Epithelial cell of esophagus (primary cell): ENCODE measurements at places on chromosomes 4 and X.

- DNase-seq, result no peak
Observed at GRCh38 chrX:38069991-38070390, 63.6 kb downstream of the SYTL5 start.

GRCh38 chr4:180101348-180102083, 2141.7 kb upstream of the TENM3 start:
- DNase-seq, result no peak

DNA sequence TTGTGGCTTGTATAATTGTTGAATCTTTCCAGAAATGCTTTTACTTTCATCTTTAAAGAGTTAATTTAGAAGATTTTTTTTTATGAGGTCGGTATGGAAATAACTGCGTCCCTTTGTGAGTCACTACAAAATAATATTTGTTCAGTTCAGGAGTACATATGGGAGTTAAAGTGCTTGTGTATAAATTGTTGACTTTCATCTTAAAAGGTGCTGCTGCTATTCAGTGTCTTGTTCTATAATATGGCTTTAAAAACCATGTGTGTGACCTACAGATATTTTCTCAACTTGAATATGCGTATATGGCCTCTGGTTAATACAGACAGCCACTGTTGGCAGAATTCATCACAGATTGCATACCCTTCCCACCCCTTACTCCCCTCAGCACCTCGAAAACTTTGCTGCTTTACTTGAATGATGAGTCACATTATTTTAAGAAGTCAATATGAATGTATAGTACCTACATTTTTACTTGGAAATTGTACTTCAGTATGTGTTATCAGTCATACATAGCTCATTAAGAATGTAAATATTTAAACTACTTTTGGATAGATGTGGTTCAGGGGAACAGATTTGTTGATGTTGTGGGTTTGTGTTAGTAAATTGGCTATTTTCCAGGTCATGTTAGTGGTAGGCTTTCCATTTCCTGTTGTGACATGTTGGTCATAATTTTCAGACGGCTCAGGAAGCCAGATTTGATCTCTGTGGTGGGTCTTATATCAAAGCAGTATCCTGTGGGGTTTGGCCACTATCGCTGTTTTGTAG, 1.5 kb downstream of the CLCN3 start:
- peak; percentile 61 for DNase-seq

- DNase-seq, result peak; percentile 92
Observed at GRCh38 chr4:40180356-40180755, 16.5 kb upstream of the RHOH start.

DNA sequence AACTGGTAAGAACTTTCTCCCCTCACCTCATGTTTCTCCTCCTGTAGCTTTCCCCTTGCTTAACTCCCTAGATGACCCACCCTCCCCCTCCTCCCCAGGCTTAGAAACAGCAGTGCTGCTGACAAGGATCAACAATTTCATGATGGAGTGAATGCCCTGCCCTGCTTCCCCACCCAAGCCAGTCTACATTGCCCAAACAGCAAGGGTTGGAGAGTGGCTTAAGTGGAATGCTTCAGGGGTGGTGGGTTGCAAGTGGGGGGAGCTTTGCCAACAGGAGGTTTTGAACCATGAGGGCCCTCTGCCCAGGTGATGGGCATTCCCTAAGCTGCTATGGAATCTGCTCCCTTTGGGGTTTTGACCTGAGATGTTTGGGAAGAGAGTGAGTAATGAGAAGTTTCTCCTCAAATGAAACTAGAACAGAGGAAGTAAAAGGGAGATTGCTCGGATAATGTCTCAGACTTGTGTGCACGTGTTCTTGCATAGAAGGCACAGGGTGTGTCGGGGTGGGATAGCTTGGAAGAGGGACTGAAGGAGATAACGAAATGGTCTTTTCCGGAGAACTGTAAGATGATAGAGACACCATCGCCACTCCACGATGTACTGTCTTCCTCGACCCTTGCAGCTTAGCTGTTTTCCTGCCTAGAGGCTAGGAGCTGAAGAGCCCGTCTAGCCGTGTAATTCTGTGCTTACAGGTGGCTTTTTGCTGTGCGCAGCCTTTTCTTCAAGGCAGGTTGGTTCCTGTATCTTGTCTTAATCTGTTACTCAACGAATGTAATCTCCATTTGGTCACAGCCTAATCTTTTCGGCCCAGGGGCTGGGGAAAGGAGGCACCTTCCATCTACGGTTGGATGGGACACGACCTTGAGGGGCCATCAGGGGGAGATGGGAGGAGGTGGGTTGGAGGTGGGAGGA, 10.1 kb downstream of the GDPD2 start:
- peak; percentile 22 for DNase-seq

- DNase-seq, result peak; percentile 59
Observed at GRCh38 chr4:67931256-67931655, 32.0 kb downstream of the TMPRSS11A start.

DNA sequence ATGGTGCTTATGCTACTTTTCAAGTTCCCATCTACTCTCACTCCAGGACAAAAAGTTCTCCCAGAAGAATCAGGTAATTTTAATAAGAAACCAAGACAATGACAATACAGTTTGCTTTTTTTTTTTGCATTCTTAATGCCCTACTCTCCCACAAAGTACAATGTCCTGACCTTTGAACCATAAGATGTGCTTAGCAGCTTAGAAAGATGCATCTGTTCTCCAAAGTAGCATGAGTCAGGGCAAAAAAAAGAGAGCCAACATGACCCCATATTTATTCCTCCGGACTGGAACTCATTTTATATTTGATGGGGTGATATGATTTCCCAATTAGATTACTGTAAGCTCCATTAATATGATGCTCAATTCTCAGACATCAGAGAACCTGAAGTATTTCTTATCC, 16.5 kb upstream of the PDCL2 start:
- DNase-seq, result peak; percentile 16

- DNase-seq, result no peak
Observed at GRCh38 chr4:8133897-8134563, 24.6 kb downstream of the ABLIM2 start.

GRCh38 chrX:20523626-20524312, 257.1 kb upstream of the RPS6KA3 start:
- no peak for DNase-seq

- no peak for DNase-seq
Observed at GRCh38 chr4:170231377-170231776, 141.6 kb upstream of the AADAT start.

DNA sequence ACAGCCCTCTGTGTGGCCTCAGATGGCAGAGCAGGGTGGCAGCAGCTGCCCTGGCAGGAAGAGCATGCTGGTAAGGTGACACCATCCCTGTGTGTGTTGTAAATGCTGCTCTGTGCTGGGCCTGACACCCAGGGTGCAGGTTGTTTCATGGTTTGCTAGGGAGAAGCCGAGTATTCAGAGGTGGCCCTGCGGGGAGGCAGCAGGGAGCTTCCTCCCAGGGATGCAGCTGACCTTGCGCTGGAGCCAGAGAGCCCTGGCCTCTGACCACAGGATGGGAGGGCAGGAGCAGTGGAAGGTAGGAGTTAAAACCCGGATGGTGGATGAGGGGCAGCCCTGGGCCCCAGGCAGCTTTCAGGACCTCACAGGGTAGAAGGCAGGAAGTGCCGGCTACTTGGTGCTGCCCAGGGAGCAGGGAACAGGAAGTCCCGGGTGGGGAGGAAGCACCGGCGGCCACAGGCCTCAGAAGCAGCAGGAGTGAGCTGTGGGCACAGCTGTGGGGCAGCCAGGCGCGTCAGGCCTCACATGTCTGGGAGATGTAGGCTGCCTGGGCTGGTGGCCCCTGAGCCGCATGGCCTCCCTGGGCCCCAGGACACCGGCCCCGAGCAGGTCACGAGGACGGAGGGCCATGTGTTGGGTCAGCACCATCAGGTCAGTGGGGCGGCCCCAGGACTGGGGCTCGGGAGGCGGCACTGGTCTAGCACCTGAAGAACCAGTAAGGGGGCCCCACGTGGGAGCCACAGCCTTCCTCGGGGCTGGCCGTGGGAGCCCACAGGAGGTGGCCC, 19.1 kb downstream of the SH3BP2 start:
- DNase-seq, result no peak
